ENCODE measurements at places on chromosomes 3 and 15.

DNA sequence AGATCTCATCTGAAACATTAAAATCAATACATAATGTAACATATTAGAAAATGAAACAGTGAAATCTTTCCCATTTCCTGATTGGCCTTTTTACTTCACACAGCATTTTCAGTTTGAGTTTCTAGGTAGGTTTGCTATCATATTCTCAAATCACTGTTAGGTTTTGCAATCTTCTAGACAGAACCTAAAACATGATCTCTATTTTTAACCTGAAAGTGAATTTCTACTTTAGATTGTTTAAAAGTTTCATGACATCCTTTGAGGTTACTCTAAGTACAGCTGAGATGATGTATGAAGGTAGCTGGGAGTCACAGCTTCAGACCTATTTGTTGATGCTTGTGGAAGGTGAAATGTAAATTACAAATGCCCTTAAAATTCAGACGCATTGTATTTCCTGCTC is 118.4 kb upstream of the GPR149 start:
- no peak for DNase-seq

- no peak for DNase-seq
Observed at GRCh38 chr15:100129677-100130076, 212.1 kb downstream of the ADAMTS17 start.

DNA sequence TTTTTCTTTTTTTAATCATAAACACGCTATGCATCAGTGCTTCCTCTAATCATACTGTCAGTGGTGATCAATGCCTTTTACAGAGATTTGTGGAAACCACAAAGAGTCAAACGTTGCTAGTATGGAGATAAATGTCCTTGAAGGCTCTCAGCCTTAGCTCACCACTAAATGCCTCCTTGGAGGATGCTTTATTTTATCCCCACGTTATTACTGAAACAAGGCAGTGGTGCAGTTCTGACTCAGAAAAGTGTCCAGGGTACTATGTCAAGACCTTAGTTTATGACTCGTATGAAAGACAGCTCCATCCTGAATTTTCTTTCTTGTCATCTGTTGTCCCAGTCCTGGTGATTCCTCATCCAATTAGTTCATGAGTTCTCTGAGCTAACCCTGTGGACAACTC is 1146.7 kb downstream of the IGSF11 start:
- no peak for DNase-seq

DNA sequence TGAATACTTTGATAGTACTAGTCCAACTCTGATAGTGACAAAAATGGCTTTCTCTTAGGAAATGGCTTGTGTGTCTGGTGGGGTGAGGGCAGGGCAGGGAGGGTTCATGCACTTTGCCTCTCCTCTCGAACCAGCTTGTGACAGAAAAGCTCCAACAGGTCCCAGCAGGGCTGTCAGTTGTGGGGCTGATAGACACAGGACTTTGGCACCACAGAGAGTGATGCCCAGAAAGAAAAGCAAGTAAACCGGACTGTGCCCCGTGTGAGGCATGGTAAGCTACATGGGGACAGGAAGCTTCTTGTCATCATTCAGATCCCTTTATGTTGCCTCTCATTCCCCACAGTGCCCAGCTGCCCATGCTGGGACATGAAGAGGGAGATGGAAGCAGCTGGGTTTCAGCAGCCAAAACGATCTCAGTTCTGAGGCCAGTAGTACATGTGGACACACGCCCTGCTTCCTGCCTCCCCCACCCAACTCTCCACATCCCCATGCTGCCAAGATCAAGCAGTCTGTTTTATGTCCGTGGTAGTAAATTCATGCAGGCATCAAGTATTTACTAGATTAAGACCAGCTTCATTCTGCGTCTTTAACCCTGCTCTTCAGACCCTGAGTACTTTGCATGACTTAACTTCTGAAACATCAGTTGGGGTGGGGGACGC is 29.7 kb upstream of the LIPC start:
- DNase-seq: no peak

- DNase-seq: no peak
Observed at GRCh38 chr3:102112704-102113230, 263.5 kb downstream of the NFKBIZ start.

DNA sequence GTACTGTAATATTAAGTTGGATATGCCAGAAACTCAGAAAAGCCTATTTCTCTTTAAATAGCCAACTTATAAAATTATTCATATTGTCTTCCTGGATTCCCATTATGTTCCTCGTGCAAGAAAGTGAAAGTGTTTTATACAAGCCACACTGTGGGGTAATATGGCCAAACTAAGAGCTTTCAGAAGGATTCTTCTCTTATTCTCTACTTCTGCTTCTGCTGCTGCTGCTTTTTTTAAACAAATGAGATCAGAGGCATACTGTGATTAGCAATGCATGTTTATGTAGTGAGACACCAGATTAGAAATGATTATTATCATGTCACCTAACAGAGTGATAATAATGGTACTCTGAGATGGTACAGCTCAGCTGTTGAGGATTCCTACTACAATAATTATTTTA is 1026.5 kb upstream of the CFAP20DC start:
- no peak for DNase-seq

DNA sequence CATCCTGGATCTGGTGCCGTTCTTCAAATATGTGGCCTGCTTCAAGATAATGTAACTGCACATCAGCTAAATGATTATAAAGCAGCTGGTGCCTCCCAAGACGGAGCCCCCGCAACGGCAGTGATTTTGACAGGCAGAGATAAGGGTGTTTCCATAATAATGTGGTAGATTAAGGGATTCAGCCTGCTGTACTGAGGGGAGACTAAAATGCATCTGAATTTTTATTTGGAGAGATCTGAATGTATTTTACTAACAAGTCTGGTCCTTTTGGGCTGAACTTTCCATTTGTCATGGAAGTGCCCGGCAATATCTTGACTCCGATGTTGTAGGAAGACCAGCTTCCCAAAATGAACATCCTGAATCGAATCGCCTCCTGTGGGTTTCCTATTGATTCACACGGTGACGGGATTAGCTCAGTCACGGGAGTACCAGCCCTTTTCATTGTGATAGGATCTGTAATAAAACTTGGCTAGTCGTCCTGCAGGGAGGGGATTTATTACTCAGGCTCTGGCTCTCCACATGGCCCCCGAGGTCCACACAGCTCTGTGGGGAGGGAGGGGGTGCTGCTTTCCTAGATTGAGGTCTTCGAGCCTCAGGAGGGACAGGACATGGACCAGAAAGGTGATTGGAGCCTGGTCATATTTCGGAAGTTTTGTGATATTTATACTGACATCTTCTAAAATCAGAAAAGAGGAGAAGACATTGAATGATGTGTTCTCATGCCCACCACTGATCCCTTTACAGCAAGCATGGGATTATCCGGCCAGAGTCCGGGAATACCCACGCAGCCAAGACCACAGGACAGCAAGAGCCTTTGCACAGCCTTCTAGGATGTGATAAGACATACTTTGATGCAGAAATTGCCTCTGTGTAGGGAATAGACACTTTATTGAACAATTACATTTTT is 2.5 kb upstream of the PCSK6 start:
- DNase-seq: no peak

- DNase-seq: no peak
Observed at GRCh38 chr15:77004189-77004588, 9.3 kb downstream of the PSTPIP1 start.

- no peak for DNase-seq
Observed at GRCh38 chr3:183378951-183379350, 49.5 kb downstream of the MCF2L2 start.

Measured in stimulated activated CD8-positive, alpha-beta memory T cell treated with anti-CD3 and anti-CD28 coated beads, Interleukin-4, amount 100 ng/mL, for 1 hour (primary cell).